Amniotic stem cell (primary cell): ENCODE measurements at places on chromosomes 12 and 14.

- DNase-seq = no peak
Observed at GRCh38 chr14:51846631-51847488, 13.6 kb upstream of the GNG2 start.

- DNase-seq = no peak
Observed at GRCh38 chr14:53180272-53181221, 27.4 kb upstream of the DDHD1 start.

GRCh38 chr12:106865683-106866082 lies 90.0 kb upstream of the TMEM263 start:
- DNase-seq = no peak

DNA sequence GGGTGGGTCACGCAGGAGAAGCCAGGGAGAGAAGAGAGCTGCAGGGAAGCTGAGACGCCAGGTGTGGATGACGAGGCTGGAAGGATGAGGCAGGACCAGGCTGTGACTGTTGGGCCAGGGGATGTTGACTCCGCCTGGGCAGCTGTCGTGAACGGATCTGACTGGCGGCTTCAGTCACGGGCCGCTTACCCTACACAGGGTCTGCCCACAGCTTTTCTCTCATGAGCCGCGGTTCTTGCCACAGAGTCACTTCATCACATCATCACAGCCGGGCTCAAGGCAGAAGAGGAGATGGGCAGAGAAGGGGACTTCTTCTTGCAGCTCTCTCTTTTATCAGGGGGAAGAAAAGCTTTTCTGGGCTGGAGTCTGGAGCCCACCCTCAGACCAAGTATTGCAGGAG lies 7.7 kb downstream of the CLBA1 start:
- DNase-seq = no peak

- DNase-seq = no peak
Observed at GRCh38 chr14:35998303-35998702, 172.2 kb downstream of the BRMS1L start.

GRCh38 chr14:31897581-31898186 lies 179.4 kb upstream of the ARHGAP5 start:
- no peak for DNase-seq

DNA sequence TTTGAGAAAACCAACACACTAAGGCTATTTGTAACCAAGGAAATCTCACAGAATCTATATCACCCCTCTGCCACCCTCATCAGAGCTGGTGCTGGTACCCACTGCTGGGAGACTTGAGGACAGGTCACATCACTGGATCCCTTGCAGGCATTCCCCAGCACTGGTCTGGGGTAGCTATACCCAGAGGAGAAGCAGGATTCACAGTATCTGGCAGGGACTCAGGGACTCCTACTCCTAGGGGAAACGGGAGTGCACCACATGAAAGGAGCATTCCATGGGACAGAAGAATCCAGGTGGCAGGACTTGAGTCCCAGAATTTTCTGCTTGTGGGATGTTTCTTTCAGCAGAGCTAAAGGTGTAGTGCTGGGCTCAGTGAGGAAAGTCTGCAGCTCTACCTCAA lies 223.2 kb downstream of the ADGRD1 start:
- no peak for DNase-seq

- DNase-seq = no peak
Observed at GRCh38 chr14:89067293-89067972, 243.0 kb downstream of the TTC8 start.

- DNase-seq = no peak
Observed at GRCh38 chr12:95130096-95130495, 56.7 kb upstream of the NR2C1 start.

DNA sequence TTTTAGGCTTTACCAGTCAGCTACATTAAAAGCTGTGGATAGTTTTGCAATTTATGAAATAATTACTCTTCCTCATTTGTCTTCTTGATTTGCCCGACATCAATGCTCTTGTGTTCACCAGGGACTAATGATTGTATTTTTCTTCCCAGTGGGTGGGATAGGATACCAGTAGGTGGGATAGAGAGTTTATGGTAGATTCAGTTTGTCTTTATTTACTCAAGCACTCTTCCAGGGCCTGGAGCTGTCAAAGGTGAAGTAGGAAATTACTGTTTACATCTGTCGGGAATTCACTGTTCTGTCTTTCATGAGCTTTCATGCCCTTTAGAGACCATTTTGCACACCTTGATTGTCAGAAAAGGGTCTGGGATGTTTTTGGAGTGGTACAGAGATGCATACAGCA lies 36.6 kb downstream of the ETV6 start:
- DNase-seq = no peak

DNA sequence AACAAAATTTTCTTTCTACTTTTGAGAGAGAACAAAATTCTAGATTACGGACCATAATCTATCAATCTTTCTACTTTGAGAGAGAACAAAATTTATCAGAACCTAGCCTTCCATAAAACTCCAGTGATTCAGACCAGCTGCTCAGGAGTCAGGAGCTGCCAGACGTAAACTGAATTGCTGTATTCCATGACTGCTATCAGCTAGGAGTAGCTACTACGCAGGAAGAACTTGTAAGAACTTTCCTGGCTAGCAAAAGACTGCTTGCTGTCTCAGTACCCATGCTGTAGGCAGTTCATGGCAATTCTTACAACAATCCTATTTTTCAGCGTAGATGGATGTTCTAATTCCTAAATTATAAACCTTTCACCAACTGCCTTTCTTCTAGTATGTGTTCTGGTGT lies 73.3 kb downstream of the MED13L start:
- no peak for DNase-seq

DNA sequence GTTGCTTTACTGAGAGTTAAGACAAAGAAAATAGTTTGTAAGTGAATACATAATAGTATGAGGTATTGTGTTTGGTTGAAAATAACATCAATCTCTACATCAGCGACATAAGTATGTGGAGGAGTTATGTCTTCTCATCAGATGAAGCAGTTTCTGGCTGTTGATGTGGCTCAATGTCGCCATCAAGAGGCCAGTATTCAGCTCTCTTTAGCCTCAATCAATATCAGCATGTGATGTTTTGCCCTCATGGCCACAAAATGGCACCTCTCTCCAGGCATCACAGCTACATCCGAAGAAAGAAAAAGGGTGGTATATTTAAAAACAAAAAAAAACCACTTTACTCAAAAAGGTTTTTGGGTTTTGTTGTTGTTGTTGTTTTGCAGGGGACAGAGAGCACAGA lies 302.3 kb upstream of the TMEM132C start:
- peak; percentile 32 for DNase-seq

GRCh38 chr12:120984351-120984898 lies 6.1 kb downstream of the HNF1A start:
- DNase-seq = no peak

- DNase-seq = no peak
Observed at GRCh38 chr12:27988594-27989233, 16.2 kb upstream of the PTHLH start.

- DNase-seq = peak; percentile 79
Observed at GRCh38 chr12:120231316-120232011, 30.6 kb upstream of the RPLP0 start.

- DNase-seq = no peak
Observed at GRCh38 chr12:56522411-56523193, 982 bp downstream of the RBMS2 start.

GRCh38 chr12:12992418-12993130 lies 7.5 kb downstream of the HEBP1 start:
- no peak for DNase-seq

DNA sequence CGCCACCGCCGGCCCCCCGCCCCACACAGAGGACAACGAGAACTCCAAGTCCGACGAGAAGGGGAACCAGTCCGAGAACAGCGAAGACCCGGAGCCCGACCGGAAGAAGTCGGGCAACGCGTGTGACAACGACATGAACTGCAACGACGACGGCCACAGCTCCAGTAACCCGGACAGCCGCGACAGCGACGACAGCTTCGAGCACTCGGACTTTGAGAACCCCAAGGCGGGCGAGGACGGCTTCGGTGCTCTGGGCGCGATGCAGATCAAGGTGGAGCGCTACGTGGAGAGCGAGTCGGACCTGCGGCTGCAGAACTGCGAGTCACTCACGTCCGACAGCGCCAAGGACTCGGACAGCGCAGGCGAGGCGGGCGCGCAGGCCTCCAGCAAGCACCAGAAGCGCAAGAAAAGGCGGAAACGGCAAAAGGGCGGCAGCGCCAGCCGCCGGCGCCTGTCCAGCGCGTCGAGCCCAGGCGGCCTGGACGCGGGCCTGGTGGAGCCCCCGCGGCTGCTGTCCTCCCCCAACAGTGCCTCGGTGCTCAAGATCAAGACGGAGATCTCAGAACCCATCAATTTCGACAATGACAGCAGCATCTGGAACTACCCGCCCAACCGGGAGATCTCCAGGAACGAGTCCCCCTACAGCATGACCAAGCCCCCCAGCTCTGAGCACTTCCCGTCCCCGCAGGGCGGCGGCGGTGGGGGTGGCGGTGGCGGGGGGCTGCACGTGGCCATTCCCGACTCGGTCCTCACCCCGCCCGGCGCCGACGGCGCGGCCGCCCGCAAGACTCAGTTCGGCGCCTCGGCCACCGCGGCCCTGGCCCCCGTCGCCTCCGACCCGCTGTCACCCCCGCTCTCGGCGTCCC lies 150.9 kb downstream of the EGLN3 start:
- no peak for DNase-seq

- no peak for DNase-seq
Observed at GRCh38 chr14:94921456-94921855, 151.5 kb upstream of the GSC start.

DNA sequence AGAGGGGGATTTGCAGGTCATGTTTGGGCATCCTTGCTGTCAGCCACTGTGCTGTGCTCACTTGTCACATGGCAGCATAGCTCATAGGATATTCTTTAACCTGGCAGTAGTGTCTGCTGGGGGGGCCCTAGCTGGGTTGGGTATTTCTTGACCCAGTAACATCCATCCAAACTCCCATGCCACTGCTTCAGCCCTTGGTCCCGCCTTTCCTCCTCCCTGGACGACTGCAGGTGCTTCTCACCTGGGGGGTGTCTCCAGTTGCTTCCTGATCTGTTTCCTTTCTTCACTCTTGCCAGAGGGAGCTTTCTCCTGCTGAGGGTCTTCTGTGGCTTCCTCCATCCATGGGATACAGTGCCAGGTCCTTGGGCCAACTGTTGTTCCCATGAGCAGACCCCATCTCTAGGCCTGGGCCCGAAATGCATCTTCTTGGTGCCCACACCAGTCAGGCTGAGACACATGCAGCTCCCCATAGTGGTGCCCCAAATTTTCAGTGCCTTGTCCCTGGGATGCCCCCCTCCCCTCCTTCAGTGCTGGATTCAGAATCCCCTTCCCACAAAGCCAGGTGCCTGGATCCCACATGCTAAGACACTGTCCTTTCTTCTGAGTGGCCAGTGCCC lies 20.5 kb downstream of the C14orf132 start:
- DNase-seq = no peak

DNA sequence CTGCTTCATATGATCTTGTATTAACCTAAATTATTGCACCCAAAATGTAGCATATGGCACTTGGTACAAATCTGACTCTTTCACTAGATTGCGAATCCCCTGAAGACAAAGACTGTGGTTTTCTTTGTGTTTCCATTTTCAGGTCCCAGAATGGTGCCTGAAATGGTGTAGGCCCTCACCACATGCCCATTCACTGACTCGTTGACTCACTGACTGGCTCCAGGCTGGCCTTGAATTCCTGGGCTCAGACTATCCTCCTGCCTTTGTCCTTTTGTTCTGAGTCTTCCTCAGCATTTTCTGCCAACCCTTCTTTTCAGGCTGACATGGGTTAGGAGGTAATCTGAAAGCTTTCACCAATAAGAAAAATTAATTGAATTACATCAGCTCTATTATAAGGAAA lies 368.7 kb upstream of the GARIN6 start:
- no peak for DNase-seq

GRCh38 chr12:4562034-4562657 lies at the start of gene DYRK4:
DYRK4 (plus strand) TSS chr12:4562208; CDS start chr12:4562246, 38 bp downstream.
- DNase-seq = no peak

DNA sequence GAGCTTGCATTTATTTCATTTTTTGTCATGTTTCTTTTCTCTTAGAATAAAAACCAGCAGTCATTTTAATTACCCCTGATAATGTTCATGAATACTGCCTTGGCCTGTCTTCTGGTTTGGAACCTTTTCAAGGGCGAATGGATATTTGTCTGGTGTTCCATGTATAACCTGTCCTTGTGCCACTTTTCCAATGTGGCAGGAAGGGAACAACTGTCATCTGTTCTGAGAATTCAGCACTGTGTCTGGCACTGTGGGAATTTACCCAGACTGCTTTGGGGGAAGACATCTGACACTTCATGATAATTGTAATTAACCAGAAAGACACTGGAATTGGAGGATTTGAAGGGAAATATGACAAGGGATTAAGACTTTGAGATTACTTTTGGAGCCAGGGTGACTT lies 352.8 kb downstream of the APAF1 start:
- DNase-seq = no peak

GRCh38 chr12:49587174-49587908 lies 18.1 kb downstream of the FAM186B start:
- no peak for DNase-seq

DNA sequence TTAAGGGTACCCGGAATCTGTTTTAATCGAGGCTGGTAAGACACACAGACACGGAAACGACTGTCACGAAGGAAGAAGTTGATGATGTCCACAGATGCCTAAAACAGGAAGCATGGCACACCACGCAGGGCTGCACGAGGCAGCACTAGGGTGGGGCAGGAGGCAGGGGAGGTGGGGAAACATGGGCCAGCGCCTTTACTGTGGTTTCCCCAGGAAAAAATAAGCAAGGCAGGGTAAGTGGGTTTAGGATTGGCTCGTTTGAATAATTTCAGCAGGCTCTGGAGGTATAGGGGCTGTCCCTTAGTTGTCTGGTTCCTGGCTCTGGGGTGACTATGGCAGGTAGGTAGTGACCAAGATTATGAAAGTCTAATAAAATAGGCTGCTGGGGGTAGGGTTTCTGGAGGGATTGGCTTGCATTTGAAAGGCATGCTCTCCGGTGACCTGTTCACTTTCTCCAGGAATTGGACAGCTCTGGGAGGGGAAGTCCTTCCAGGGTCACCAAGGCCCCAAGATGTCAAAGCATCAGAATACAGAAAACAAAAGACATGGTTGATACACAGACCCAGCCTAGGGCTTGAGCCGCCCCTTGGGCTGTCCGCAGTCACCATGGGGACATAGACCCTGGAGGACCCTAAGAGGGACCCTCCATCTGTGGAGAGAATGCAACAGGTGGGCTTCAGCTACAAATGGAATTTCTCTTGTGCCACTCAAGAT lies 35.3 kb downstream of the MAP1LC3B2 start:
- no peak for DNase-seq

DNA sequence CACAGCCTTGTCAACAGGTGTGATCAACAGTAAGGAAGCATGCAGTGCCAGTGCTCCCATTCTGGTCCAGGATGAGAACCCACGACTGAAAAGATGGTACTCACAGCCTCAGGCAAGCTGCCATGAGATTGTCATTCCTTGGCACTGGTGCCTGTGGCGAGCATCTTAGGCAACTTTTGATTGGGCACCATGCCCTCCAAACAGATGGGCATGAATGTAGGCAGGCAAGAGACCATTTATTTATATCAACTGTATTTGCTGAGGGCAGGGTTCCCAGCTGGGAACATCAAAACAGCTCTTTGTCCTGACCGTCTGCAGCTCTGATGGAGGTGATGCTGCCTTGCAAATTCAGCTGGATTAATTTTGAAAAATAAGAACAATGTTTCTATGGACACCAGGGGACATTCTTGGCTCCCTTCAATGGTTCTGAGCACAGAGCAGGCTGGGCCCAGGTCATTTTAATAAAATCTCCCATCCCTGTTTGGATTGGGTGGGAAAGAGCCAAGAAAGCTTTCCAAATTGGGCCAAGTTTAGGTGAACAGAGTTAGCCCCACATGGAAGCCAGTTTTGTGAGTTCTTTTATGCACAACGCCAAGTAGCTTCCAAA lies 522.5 kb downstream of the RMST start:
- no peak for DNase-seq
